ENCODE measurements at places on chromosomes 5 and 9.

- no peak for DNase-seq
Observed at GRCh38 chr9:83198371-83198770, 135.4 kb upstream of the RASEF start.

DNA sequence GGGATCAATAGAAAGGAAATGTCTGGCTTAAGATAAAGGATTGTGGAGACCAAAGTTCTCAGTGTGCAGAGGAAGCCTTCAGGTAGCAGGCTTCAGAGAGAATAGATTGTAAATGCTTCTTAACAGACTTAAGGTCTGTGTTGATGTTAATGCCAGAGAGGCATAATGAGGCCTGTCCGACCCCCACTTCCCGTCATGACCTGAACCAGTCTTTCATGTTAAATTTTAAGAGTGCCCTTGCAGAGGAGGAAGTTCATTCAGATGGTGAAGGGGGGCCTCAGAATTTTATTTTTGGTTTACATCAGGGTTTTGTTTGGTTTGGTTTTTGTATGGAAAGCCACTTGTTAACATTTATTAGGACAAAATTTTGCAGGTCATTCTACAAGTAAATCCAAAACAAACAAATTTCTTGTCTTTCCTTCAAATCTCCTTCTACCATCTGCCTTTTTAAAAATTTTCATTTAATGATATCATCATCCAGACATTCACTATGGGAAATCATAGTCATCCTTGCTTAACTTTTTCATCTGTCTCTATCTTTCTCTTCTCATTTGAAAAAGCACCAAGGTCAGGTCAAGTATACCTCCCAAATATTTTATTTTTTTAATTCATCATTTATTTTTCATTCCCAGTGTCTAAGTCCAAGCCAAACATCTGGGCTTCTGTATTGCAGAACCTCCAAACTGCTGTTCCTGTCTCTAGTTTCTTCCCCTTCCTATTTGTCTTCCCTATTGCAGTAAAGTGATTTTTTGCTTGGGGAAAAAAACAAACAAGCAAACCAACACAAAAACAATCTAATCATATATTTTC, 6.9 kb upstream of the ABCA1 start:
- DNase-seq: no peak

- no peak for DNase-seq
Observed at GRCh38 chr5:89534331-89534730, 651.3 kb upstream of the MEF2C start.

GRCh38 chr9:3541206-3541605, 15.4 kb upstream of the RFX3 start:
- DNase-seq: no peak

DNA sequence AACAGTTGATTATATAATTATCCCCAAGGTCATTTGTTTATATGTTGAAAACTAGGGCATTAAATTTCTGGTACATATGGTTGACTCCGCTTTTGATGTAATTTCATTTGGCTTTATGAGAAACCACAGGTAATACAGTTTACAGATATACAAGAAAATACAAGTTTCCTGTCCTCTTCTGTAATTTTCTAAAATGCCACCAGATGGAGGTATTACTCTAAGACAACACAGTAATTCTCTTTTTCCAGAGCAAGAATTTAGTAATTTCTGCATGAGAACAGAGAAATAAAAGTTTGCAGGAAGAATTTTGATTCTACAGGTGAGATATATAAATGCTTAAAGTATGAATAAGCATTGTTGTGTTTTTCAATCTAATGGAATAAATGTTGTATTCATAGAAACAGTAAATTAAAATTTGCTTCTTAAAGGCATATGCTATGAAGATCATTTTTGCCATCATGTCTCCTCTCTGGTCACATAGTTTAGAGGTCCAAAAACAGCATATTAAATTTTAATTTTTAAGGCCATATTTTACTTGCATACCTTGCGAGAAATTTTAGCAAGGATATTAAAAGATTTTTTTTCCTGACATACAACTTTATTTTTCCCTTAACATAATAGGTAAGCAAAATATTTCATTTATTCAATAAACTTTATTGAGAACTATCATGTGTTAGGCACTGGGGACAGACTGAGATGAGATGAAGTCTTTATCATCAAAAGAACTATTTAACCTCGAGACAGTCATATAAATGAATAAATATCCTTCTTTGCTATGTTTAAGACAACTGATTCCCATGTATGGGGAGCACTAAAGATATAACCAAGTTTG, 22.7 kb downstream of the CHD1 start:
- no peak for DNase-seq

DNA sequence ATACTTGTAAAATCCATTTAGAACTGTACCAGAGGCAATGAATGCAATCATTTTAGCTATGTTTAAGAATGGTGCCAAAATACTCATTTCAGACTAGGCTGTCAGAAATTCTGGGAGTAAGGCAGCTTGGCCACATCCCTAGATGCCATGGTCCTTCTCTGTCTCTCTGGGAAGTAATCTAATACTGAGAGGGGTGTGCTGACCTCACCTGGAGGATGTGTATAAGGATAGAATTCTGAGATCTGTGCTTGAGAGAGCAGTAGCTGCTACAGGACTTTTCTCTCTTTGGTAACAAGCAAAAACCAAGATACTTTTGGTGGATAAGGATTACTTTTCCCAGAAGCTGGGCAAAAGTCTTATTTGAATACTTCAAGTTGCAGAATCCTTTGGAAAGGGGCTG, 68.1 kb upstream of the MRPS30 start:
- no peak for DNase-seq

DNA sequence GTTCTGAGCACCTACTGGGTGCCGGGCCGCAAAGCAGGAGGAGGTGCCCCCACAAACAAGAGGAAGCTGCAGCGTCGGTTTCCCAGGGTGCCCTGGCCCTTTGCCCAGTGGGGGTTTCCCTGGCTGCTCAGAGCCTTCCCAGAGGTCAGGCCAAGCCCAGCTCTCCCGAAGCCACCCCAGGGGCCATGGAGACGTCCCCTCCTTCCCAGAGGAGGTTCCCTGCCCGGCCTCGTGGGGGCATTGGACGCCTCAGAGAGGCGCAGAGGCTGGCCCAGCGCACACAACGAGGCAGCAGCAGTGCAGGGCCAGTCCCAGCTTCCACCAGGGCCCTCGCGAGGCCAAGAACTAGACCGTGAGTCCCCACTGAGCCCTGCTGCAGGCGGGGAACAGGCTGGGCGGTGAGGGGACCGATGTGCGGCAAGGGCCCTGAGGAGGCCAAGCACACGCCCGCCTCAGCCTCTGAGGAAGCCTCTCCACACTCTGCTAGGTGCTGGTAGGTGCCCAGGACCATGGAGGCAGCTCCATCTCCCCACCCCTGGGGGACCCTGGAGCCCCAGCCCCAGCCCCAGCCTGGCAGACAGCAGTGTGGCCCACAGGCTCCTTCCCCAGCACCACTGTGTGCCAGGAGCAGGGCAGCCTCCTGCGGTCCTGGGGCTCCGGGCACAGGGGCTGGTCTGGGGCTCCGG, 7.0 kb downstream of the DIPK1B start:
- no peak for DNase-seq

DNA sequence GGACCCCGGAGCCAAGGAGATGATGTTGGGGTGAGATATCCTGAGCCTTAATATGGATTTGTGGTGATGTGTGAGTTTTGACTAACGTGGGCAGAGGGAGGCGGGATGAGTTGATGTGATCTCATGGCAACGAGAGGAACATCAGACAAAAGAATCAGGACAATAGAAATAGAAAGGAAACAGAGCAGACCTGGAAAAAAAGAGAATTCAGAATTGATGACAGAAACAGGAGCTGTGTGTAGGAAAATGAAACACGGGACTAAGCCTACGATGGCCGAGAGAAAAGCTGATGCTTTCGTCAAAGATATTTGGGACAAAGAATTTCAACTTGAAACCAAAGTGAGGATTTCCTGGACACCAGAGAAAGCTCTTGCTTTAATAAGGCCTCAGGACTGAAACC, 10.9 kb downstream of the PRKACG start:
- DNase-seq: no peak

Measured in NCI-H187 treated with DMSO at 0.1 percent for 48 hours (cell line).